ENCODE measurements at places on chromosomes 13 and 19.

- no peak for DNase-seq
Measured at GRCh38 chr13:33509642-33510229, 224.2 kb upstream of the STARD13 start.

GRCh38 chr19:50325310-50326100 lies 3.7 kb downstream of the KCNC3 start:
- peak; percentile 84 for DNase-seq

GRCh38 chr19:48491793-48492123 lies 19.9 kb downstream of the LMTK3 start:
- DNase-seq: no peak

DNA sequence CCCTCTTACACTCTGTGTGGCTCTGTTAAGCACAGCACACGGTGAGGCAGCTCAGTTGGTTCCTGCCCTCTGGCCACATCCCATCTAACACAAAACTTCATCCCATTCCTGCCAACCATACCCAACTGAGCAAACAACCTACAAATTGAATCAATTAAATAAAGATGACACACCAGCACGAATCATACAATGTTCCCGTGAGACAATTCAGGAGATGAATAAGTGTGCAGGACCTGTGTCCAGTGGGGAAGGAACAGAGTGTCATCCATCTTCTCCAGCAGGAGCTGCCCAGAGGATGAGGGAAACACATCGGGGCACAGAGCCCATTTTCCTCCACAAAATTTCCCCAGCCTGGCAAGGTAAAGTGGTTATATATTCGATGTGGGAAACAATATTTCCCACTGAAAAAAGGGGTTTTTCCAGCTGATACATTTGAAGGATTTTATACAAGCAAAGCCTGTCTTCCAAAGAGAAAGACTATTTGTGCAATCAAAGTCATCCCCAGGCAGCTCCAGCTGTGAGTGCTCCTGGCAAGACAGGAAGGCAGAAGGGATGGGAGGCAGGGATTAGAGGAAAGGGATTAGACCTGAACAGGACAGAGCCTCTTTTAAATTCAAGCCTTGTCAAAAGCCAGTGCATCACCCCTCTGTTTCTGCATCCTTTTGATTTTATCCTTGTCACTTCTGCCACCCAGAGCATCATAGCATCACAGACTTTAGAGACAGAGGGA lies 240.2 kb downstream of the LHFPL6 start:
- no peak for DNase-seq

DNA sequence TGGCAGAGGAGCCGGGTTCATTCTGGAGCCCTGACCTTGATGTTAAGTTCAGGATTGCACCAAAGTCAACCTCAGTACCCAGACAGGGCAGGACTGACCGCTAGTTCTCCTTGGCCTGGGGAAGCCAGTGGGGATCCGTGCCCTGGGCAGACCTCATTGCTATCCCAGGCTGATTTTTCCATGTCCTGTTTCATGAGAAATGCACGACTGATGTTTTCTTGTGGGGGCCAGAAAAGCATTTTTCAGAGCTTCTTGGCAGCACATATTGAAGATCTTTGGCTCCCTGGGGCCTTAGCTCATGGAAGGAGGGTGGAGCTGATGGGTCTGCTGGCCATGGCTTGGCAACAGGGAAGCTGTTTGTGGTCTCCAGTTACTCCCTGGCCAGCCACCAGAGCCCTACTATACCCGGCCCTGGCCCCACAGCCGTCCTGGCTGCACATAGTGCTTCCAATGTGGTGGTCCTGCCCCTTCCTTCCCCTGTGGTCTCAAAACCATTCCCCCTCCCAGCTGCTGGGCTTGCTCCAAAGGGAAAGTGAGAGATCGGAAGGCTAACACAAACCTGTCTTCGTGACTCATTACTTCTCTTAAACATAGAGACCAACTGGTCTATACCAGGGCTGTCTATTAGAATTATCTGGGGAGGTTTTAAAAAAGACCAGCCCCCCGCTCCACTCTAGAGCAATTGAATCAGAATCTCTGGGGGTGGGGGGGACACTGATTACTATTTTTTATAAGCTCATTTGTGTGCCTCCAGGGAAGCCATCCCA lies 11.2 kb downstream of the IL17D start:
- no peak for DNase-seq

DNA sequence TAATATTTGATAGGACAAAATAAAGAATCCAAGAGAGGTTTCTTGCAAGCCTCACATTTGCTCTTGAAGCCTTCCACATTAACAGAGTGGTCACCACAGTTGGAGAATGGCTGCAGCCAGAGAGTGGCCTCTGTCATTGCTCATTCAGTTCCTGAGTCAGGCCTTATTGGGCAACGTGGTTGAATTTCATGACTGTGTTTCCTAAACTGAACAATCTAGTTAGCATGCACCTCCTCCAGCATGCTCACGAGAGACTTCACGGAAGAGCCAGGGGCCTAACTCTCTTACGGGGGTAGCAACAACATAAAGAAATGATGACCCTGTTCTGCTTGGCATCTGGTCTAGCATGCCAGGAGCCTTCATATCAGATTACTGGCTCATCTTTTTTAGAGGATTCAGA lies 9.6 kb upstream of the UBL3 start:
- no peak for DNase-seq

- DNase-seq: no peak
Measured at GRCh38 chr13:39864221-39864620, 208.8 kb downstream of the COG6 start.

- peak; percentile 49 for DNase-seq
Measured at GRCh38 chr13:75760131-75761021, 124.2 kb downstream of the LMO7 start.

- DNase-seq: no peak
Measured at GRCh38 chr19:50873056-50873455, at the start of gene KLK2. TSS of gene KLK2 (plus strand) at chr19:50873439. CDS start at chr19:50873474, 35 bp downstream.

DNA sequence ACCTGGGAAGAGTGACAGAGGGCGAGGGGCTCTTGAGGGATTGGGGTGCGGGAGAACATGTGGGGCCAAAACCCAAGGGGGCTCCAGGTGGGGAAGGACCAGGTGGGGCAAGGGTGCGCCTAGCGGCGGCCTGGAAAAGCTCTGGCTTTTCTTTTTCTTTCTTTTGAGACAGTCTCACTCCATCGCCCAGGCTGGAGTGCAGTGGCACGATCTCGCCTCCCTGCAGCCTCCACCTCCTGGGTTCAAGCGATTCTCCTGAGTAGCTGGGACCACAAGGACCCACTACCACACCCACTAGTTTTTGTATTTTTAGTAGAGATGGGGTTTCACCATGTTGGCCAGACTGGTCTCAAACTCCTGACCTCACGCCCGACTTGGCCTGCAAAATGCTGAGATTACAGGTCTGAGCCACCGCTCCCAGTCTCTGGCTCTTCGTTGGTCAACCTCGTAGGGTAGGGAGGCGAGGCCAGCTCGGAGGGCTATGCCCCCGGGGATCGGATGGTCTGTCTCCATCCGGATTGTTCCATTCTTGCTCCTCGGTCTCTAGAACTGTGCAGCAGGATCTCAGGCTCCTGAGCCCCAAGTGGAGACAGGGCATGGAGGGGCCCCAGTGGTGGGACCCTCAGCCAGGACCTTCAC lies 3.7 kb downstream of the GADD45B start:
- no peak for DNase-seq

GRCh38 chr13:32515246-32515645 lies 23.3 kb downstream of the N4BP2L2 start:
- DNase-seq: no peak

DNA sequence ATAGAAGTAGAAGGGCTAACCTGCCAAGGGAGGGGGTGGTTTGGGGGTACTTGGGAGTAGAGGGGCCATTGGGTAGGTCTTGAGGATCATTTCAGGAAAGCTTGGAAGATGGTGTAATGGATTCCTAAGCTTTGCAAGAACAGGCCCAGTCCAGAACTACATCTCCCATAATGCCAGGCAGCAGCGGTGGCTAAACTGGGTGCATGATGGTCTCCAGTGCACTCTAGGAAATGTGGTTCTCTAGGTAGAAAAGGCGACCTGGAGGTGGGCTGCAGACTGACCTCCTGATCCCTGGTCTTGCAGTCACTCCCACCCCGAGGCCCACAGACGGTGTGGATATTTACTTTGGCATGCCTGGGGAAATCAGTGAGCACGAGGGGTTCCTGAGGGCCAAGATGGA lies 3.8 kb downstream of the APLP1 start:
- DNase-seq: no peak

DNA sequence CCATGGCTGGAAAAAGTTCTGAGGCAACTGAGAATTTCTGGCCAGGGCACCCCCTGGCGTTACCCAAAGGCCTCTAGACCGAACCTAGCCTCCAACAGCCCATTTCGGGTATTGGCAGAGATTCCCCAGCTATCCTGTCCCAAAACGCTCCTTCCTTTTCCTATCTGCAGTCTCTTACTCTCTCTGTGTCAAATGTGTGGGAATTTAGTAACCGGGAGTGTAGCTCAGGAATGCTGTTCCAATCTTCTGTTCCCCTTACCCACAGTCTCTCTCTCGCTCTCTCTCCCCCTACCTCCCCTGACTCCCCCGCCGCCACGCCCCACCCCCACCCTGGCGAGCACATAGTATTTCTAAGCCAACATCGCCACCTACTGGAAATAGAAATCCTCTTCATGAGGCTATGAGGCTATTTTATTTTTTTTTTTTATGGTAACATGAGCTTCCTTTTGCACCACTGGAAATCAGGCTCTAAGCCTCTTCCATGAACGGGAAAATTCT lies 27.0 kb downstream of the OXGR1 start:
- DNase-seq: no peak

DNA sequence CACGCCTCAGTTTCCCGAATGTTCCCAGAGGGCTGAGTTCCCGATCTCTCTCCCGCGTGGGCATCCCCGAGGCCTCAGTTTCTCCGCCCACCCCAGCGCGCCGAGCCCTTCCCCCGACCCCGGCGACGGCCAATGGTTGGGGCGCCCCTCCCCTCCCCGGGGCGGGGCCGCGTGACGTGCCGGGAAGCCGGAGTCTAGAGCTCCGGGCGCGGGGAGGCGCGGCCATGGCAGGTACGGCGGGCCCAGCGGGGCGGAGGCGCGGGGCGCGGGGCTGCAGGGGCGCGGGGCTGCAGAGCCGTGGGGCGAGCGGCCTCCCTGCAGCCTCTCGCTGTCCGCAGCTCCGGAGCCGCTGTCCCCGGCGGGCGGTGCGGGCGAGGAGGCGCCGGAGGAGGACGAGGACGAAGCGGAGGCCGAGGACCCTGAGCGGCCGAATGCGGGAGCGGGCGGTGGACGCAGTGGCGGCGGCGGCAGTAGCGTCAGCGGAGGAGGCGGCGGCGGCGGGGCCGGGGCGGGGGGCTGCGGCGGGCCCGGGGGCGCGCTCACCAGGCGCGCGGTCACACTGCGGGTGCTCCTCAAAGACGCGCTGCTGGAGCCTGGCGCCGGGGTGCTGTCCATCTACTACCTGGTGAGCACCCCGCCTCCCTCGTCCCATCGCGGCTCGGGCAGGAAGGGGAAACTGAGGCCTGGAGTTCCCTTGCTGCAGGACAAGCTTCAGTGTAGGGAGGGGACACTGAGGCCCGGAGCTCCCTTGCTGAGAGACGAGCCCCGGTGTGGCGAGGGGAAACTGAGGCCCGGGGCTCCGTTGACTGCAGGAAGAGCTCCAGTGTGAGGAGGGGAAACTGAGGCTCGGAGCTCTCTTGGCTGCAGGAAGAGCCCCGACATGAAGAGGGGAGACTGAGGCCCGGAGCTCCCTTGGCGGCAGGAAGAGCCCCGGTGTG lies at the start of gene MPND:
Gene MPND, plus strand, starts transcription at position 193 of the 938 bp plus-strand sequence. Its CDS starts 32 bp downstream, at position 225.
- DNase-seq: peak; percentile 75

DNA sequence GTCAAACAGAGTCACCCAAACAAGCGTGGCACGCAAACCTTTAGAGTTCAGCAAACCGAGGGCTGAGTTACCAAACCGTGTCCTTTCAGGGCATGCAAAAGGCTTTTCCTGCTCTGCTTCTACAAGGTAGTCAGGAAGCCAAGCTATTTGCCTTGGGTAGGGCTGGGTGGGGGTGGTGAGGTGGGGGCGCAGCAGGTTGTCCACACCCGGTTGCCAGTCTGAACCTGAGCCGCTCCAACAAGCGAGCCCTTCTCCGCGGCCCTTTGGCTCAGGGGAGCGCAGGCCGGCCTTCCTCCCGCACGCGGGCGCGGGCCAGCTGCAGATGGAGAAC lies 347 bp upstream of the CLDN10 start:
- no peak for DNase-seq

DNA sequence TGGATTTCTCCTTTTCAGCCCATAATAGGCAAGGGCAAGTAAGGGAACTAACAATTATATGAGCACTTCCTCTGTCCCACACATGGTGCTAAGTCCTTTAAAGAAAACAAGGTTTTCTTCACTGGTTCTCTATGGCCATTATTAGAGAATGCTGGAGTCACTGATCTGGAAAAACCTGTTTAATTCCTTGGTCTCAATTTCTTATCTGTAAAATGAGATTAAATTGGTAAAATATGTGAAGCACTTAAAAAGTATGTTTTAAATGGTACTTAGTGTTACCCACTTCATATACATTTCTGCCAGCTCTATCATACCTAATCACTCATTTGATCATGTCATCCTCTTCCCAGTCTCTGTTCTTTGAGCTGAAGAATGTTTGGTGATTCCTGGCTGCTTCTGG lies 39.4 kb downstream of the LRCH1 start:
- no peak for DNase-seq

DNA sequence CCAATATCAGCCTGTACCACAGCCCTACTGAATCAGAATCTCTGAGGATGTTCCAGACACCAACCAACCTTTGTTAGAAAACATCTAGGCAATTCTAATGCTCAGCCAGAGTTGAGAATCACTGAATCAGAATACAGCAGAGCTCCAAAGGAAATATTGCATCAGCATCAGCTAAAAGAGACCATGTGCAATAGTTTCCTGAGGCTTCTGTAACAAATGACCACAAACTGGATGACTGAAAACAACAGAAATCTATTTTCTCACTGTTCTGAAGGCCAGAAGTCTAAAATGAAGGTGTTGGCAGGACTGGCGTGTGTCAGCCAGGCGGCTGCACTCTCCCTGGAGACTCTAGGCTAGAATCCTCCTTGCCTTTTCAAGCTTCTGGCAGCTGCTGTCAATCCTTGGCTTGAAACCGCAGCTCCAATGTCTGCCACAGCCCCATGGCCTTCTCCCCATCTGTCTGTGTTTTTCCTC lies 1.2 kb upstream of the DCT start:
- no peak for DNase-seq

- no peak for DNase-seq
Measured at GRCh38 chr19:10320602-10321416, 5.0 kb upstream of the FDX2 start.

- no peak for DNase-seq
Measured at GRCh38 chr13:63643543-63643942, 2227.9 kb upstream of the PCDH20 start.

- no peak for DNase-seq
Measured at GRCh38 chr19:33503433-33504057, 18.0 kb downstream of the PEPD start.

GRCh38 chr19:5127717-5128116 lies 158.8 kb downstream of the KDM4B start:
- no peak for DNase-seq

GRCh38 chr19:53909471-53910169 lies 542 bp downstream of the CACNG7 start:
- no peak for DNase-seq

- no peak for DNase-seq
Measured at GRCh38 chr19:41930322-41930722, 2.1 kb upstream of the ERFL start.
